ENCODE measurements at places on chromosomes 5 and 9. TPM values are rescaled to one million over a fixed set of nuclear protein-coding genes. Genes with fewer than 3 reads are reported as not detected.

GRCh38 chr5:121692158-121692557 lies 159.5 kb upstream of the FTMT start:
- no peak for DNase-seq
- H3K4me1 ChIP-seq: no peaks in the 10 kb centered on the region
- no peak overlapping the region for H3K4me3 ChIP-seq
- no peaks in the 10 kb centered on the region for H3K36me3 ChIP-seq
- H3K27me3 ChIP-seq: no peaks in the 10 kb centered on the region
- no peak overlapping the region for H3K27ac ChIP-seq

- H3K4me3 ChIP-seq: no peak overlapping the region
These were observed 35.0 kb downstream of the NACC2 start for GRCh38 chr9:136059851-136060670.

GRCh38 chr5:56986626-56986947 lies 34.7 kb upstream of the MIER3 start:
- DNase-seq: no peak
- no peak overlapping the region for H3K27ac ChIP-seq
- H3K27me3 ChIP-seq: no peaks in the 10 kb centered on the region
- H3K36me3 ChIP-seq: no peaks in the 10 kb centered on the region

DNA sequence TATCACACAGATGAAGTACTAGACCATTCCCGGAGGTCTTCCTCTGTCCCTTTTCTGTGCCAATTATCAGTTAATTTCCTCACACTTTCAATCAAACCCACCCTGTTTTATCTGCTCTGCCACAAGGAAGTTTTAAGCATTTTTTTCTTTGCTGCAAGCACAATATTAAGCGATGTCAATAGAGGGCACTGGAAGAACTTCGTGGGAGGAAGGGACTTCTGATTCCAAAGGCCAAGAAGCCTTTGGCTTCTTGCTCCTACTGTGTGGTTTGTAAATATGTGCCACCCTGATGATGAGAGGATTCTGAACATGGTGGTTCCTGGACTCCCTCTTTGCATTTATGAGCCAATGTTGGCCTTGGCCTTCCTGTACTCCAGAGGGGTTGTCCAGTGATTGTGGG lies 1712.5 kb upstream of the C9orf72 start:
- H3K4me1 ChIP-seq: peaks cover 6% of the 10 kb centered on the region
- no peak overlapping the region for H3K4me3 ChIP-seq
- DNase-seq: no peak
- H3K27me3 ChIP-seq: no peaks in the 10 kb centered on the region
- H3K36me3 ChIP-seq: no peaks in the 10 kb centered on the region
- no peak overlapping the region for H3K27ac ChIP-seq

- peaks cover 38% of the 10 kb centered on the region for H3K4me1 ChIP-seq
- H3K36me3 ChIP-seq: no peaks in the 10 kb centered on the region
- no peaks in the 10 kb centered on the region for H3K27me3 ChIP-seq
- no peak for DNase-seq
- peak overlapping the region; percentile 86 for H3K27ac ChIP-seq
- H3K4me3 ChIP-seq: peak overlapping the region; percentile 84
These were observed 1.9 kb downstream of the LMNB1 start for GRCh38 chr5:126778675-126779403.

- peak overlapping the region; percentile 49 for H3K27ac ChIP-seq
- no peaks in the 10 kb centered on the region for H3K27me3 ChIP-seq
- peaks cover 59% of the 10 kb centered on the region for H3K4me1 ChIP-seq
These were observed 62.3 kb downstream of the RAPGEF1 start for GRCh38 chr9:131677444-131678180.

The MYOZ3 gene
- not detected for polyA plus RNA-seq

The AHRR gene
- polyA plus RNA-seq: not detected

The CCNH gene
- polyA plus RNA-seq: 34.0 TPM

Measured in CD14-positive monocyte (primary cell).